ENCODE measurements at places on chromosomes 3 and 15.

GRCh38 chr3:132418916-132419315 lies 1.6 kb downstream of the DNAJC13 start:
- peak; percentile 5 for DNase-seq

DNA sequence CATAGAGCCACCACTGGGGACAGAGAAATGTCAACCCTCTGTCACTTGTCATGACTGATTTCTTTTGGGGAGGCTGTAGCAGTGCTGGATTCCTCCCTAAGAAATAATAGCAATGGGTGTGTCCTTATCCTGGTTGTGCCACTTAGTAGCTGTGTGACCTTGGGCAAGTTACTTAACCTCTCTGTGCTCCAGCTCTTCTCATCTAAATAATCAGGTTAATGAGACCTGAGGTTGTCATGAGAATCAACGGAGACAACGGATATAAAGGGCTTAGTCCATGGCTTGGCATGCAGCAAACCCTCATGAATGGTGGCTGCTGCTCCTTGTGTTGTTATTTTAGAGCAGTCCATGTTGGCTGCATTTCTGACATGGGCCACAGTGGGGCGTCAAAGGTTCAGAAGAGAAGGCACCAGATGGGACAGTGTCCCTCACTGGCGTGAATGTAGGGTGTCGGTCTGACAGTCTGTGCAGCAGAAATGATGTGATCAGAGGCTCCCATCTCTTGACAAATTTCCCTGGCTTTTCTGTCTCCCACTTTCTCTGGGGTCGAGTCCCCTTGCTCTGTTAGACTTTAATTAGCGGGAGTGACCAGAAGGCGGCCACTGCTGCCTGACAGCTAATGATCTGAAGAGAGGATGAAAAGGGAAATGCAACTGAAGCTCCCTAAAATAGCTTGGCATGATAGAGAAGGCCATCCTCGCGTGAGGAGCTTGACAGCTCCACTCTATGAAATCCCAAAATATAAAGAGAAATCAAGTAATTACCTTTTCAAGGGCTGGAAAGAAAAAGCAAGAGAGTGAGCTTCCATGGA lies 209.4 kb downstream of the CADPS start:
- DNase-seq: no peak

DNA sequence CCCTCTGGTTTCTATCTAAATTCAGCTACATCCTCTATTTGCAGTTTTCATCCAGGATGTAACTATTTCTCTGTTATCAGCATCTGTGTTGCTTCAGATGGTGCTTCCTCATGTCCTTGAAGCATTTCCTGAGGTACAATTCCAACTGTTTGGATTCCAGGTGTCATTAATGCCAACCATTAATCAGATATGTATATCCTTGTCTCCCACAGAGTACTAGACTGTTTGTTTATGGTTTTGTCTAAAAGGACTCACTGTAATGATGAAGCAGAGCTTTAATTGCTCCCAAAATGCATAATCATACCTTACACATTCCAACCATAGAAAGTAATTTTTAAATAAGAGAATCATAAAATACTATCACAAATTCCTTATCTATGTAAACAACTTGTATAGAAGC lies 288.5 kb upstream of the MME start:
- no peak for DNase-seq

DNA sequence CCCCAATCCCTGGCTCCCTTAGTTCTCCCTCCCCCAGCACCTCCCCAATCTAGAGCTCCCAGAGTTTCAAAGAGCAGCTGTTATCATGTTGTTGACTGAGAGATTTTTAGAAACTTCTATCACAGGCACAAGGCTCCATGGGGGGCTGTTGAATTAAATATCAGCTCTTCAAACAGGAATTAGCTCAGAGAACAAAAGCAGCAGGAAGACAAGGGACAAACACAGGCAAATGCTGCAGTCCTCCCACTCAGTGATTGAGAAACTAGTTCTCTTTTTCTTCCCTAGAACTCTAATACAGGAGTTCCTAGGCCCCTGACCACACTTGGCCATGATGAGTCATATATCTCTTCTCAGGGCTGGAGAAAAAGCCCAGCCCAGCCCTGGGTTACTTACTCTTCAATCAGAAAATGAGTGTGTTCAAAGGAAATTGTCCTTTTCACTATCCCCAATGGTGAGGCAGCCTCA lies 262.1 kb downstream of the IGSF11 start:
- DNase-seq: no peak

GRCh38 chr3:18372786-18373405 lies 52.2 kb downstream of the SATB1 start:
- DNase-seq: no peak

- DNase-seq: no peak
These were observed 292.3 kb downstream of the TIGIT start for GRCh38 chr3:114586119-114586518.

DNA sequence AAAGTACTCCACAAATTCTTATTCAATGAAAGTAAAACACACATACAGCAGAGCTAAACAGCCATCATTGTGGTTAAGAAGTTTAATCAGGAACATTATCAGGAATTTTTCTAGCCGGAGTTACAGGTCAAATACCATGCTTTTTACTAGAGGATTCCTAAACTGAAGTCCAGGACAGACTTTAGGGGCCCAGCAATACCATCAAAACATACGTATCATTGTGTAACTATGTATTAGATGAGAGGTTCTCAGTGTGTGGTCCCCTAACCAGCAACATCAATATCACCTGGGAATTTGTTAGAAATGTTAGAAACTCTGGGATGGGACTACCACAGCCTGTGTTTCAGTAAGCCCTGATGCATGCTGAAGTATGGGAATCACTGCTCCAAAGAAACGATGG lies 404.2 kb upstream of the IL12A start:
- no peak for DNase-seq

GRCh38 chr3:186513386-186513785 lies 30.8 kb downstream of the CRYGS start:
- DNase-seq: no peak

DNA sequence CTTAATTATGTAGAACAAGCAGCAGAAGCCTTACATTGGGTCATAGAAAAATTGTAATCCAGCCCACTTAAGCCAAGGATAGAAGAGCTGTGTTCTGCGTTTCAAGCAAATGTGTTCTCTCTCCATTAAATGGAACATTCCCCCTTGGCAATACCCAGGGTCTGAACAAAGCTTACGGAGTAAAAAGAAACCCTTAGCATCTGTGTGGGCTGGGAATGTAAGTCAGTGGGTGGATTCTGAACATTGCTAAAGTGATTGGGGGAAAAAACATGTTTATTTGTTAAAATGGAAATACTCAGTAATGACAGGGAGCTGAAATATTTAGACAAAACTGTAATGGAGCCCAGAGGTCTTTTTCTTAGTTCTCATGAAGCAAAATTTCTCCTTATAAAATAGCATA lies 147.4 kb downstream of the DUT start:
- DNase-seq: no peak

DNA sequence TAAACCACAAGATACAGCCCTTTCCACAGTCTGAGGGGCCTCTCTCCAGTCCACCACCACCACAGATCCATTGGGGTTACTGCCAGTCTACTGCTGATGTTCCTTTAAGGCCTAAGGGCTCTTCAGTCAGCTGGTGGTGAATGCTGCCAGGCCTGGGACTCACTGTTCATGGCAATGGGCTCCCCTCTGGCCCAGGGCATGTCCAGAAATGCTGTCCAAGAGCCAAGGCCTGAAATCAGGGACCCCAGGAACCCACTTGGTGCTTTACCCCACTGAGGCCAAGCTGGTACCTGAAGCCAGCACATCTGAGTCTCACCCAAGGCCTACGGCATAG lies 128.6 kb upstream of the CBLB start:
- DNase-seq: no peak

DNA sequence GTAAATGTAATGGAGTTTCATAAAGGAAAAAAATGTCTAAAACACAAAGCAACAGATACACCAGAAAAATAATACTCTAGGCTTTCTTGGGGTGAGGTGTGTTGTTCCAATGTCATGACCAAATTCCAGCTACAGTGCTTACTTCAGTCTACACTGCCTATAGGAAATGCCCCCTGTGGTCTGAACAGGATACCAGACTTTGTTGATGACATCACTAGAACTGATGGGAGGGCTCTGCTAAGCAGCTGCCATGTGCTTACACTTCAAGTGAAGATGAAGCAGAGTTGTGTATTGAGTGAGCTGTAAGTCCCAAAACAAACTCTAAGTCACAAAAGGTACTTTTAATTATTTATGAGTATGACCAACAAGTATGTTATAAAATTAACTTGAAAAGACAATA lies 456.1 kb upstream of the IL12A start:
- DNase-seq: no peak

GRCh38 chr15:26449291-26449690 lies 323.6 kb downstream of the GABRB3 start:
- no peak for DNase-seq

GRCh38 chr15:26081758-26082220 lies 218.7 kb upstream of the ATP10A start:
- no peak for DNase-seq

GRCh38 chr3:46695177-46695961 lies 1.9 kb upstream of the ALS2CL start:
- peak; percentile 17 for DNase-seq

GRCh38 chr3:50372349-50372748 lies 13.0 kb upstream of the TMEM115 start:
- peak; percentile 28 for DNase-seq

GRCh38 chr3:19886404-19886803 lies 47.6 kb downstream of the EFHB start:
- DNase-seq: no peak

DNA sequence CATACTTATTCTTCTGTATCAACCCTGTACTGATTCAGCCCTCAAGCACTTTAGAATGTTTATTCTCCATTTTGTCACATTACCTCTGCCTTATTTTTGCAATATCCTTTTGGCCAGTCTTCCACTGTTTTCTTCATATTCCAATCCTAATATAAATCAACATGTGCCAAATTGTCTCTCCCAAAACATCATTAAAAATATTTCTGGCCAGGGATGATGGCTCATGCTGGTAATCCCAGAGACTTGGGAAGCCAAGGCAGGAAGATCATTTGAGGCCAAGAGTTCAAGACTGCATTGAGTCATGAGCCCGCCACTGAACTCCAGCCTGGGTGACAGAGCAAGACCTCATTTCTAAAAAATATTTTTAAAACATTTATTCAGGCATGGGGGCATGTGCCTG lies 641.4 kb upstream of the CBLB start:
- no peak for DNase-seq

Measured in T-cell (primary cell).